ENCODE measurements at places on chromosomes 11 and 22. TPM values are rescaled to one million over a fixed set of nuclear protein-coding genes. Genes with fewer than 3 reads are reported as not detected.
A peak's percentile ranks its signal among the peaks of the same experiment; 100 is the strongest.

DNA sequence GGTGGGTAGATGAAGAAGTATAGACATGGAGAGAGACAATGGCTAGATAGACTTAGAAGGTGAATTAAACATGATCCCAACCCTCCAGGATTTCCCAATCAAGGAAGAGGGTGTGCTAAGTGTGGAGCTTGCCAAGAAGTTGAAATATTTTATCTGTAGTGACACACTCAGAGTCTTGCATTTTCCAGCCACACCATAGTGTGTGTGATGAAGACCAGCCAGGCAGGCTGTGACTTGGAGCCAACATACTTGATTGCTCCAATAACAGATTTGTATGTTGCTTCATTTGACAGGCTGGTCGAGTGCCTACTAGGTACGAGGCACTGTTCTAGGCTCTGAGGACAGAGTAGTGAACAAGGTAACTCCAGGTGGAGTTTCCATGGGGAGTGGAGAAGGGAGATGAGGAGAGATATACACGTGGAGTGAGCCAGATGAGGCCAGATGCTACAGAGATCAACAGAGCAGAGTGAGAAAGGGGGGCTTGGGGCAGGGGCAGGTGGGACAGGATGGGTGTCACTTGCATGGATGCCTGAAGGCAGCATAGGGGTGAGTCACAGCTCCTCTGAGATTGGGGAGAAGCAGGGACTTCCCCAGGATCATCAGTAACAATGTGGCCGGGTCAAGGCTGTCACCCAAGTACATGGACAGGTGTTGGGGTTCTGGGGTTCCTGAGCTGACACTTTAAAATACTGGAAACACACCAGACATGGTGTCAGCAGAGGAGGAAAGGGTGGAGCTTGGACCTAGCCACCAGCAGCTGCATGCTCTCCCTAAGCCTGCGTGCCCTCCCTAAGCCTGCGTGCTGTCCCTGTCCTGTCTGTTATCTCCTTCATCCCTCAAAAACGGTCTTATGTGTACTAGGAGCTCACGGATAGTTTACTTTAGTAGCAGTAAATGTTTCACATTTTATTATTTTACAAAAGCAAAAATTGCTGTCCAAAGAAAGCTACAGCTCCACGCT, 23.6 kb downstream of the PDGFB start:
- H3K4me1 ChIP-seq: peaks cover 5% of the 10 kb centered on the region
- H3K27me3 ChIP-seq: peaks cover 1% of the 10 kb centered on the region
- H3K27ac ChIP-seq: no peak overlapping the region
- no peaks in the 10 kb centered on the region for H3K36me3 ChIP-seq

CLCF1 gene
- total RNA-seq: 5.6 TPM

CARD16 gene
- 7.9 TPM for total RNA-seq

DNA sequence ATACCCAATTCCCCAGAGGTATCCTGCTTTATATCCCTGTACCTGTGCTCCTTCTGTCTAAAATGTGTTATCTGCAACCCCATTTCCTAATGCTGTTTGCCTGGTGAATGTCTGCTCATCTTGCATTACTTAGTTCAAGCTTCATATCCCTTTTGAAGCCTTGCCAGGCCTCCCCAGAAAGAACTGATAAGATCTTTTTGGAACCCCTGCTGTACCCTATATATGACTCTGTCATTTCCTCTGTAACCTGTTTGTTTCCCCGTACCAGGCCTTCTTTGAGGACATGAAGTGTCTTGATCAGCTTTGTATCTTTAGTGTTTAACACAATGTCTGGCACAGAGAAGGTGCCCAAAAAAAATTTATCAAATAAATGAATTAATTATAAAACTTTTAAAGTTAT, 77.6 kb downstream of the LIF start:
- no peak overlapping the region for H3K4me3 ChIP-seq
- H3K36me3 ChIP-seq: no peaks in the 10 kb centered on the region
- H3K27ac ChIP-seq: no peak overlapping the region

MS4A12 gene
- total RNA-seq: not detected

DNA sequence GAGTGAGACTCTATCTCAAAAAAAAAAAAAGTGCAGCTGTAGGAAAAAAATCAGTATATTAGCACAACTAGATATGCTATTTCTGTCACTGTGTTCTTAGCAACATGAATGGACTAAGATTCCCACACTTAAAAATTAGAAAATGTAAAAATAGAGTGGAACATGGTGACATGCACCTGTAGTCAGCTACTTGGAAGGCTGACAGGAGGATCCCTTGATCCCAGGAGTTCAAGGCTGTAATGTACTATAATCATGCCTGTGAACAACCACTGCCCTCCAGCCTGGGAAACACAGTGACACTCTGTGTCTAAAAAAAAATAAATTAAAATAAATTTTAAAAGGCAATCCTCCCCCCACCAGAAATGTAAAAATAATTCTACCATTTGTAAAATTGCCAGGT, 29.8 kb downstream of the PICALM start:
- no peak for DNase-seq
- H3K4me3 ChIP-seq: no peak overlapping the region
- H3K4me1 ChIP-seq: peaks cover 9% of the 10 kb centered on the region
- no peaks in the 10 kb centered on the region for H3K27me3 ChIP-seq

DNA sequence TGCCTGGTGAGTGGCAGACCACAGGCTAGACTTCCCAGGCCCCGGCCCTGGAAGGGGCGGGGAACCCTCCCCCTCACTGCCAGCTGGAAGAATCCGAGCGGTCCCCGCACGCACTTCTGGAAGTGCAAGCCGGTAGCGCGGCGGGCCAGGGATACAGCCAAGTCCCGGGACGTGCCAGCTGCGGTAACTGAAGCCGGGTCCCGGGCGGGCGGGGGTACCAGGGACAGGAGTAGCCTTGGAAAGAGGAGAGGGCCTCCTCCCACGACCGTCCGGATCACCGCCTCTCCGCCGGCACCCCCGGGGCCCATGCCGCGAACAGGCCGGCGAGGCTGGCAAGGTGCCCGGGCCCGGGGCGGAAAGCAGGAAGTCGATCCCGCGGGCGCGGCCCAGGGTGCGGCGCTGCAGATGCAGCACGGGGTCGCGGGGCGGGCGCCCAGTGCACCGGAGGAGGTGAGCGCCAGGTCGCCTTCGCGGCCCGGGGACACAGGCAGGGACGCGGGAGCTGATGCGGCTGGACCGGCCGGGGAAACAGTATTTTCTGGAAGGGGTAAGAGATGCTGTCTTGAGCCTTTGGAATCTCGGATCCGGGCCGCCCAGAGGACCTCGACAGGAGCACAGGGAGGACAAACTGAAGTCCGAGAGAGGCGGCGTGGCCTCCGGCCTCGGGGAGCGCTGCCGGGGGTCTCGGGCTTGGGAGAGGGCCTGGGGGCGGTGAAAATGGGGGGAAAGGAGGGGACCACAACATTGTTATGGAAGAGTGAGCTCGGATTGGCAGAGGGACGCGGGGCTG, 783 bp upstream of the SLC35C1 start:
- H3K27me3 ChIP-seq: no peaks in the 10 kb centered on the region
- H3K4me3 ChIP-seq: peak overlapping the region; percentile 87
- peaks cover 9% of the 10 kb centered on the region for H3K36me3 ChIP-seq
- peaks cover 20% of the 10 kb centered on the region for H3K4me1 ChIP-seq
- DNase-seq: peak; percentile 33

YAP1 gene
- total RNA-seq: 251 TPM

All from IMR-90 (cell line).